ENCODE measurements at places on chromosomes 6 and 20. TPM values are rescaled to one million over a fixed set of nuclear protein-coding genes. Genes with fewer than 3 reads are reported as not detected.

The TCP11 gene
- 0.31 TPM for total RNA-seq

The FGD2 gene
- 2.0 TPM for total RNA-seq

The ID4 gene
- 132 TPM for total RNA-seq

The LRRC73 gene
- total RNA-seq, result 2.7 TPM

The DIDO1 gene
- total RNA-seq, result 43.4 TPM

The MUC22 gene
- total RNA-seq, result not detected

The TBXT gene
- total RNA-seq, result not detected

The MYLK4 gene
- 0.47 TPM for total RNA-seq

DNA sequence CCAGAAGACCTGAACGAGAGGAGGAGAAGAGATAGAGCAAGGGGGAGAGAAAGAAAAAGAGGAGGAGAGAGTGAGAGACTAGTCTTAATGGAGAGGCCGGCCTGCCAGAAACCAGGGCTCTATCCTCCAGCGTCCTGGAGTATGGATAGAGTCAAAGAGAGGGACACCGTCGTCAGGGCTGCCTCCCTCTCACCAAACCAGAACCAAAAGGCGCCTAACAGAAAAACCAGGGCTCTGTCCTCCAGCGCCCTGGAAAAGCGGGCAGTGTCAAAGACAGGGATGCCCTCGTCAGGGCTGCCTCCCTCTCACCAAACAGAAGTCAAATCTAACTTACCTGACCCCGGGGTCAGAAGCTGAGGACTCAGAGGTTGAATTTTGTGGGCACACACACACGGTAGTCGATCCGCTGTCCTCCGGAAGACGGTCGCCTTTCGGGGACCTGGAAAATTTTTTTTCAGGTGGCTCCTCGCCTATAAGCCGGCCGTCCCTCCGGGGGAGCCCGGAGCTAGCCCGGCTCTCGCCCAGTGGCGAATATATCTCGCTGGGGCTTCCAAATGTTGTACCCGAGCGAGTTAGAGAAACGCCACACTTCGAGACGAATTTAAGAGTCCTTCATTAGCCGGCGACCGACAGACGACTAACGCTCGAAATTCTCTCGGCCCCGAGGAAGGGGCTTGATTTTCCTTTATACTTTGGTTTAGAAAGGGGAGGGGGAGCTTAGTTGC, 148.2 kb downstream of the TRIM27 start:
- DNase-seq, result no peak

- DNase-seq, result no peak
Measured at GRCh38 chr20:43379239-43379917, 78.3 kb upstream of the SRSF6 start.

DNA sequence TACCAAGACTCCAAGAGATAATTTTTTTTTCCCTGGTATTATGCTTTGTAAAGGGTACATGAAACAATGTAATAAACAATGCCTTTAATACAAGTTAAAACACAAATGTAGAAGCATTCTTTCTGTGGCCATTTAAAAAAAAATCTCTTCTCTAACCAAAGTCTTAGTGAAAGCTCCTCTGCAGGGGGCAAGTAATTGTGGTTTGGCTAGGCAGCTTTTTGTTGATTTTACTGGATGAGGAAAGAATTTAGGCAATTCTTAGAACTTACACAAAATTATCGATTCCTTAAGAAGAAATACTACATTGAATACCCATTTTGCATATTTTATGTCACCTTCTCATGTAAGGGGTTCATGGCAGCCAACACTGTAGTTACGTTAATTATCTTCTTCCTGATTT, 12.4 kb downstream of the TFB1M start:
- no peak for DNase-seq

GRCh38 chr6:32967151-32968091, 973 bp upstream of the BRD2 start:
- DNase-seq, result no peak

GRCh38 chr20:21559305-21559704, 45.4 kb upstream of the NKX2-2 start:
- no peak for DNase-seq

GRCh38 chr20:15895560-15896084, 677.6 kb downstream of the KIF16B start:
- no peak for DNase-seq

- no peak for DNase-seq
Measured at GRCh38 chr6:1553562-1554083, 56.1 kb upstream of the FOXC1 start.

- DNase-seq, result no peak
Measured at GRCh38 chr6:7249946-7250643, 62.9 kb downstream of the SSR1 start.

DNA sequence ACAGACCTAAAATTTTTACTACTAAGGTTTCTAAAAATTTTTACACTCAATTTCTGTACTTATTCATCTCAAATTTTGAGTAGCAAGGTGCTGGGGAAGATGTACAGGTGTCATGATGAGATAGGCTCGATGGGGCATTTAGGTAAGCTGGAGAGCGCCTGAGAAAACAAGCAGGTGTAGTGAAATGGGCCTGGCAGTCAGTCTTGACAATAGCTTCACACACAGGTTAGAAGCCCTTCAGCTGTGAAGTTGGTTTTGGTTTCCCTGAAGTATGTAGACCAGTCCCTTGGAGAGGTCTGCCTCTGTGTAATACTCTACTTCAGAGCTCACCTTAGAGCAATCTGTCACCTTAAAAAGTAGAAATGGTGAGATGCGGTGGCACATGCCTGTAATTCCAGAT, 144.0 kb upstream of the SCGN start:
- no peak for DNase-seq

- no peak for DNase-seq
Measured at GRCh38 chr6:44558024-44558831, 170.7 kb downstream of the CDC5L start.

DNA sequence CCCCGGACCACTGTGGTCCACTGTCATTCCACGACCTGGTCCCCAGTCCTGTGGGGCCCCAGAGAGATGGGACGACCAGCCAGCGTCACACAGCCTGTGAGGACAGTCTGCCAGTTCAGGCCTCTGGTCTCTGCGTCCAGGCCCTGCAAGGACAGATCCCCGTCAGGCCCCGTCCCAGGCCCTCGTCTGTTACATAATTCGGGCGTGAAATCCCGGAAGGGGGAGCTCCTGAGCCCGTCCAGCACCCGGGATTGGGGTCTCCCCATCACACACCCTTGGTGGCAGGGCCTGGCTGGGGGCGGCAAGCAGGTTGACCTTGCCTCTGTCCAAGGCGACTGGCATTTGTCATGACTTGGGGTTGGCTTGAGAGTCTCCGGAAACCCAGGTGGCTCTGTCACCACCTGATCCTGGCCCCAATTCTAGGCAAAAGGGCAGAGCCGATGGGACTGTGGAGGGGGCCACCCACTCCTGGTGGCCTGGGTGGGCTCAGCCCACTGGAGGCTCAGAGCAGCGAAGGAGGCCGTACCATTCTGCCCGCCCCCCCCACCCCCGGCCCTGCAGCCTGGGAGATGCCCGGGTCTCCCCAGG, 73.8 kb upstream of the GATA5 start:
- DNase-seq, result no peak

DNA sequence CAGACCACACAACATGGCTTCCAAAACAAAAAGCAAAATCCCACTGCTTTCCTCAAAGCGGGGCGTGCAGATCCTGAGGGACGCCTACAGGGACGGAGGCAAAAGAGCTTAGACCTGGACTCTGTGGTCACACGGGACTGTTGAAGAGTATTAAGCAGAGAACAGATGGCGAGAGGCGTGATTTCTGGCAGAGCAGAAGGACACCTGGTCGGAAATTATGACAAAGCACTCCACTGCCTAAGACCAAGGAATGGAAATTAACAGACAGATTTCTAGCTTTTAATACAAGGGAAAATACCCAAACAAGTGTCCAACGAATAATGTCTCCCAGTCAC, 15.4 kb downstream of the CST7 start:
- no peak for DNase-seq

DNA sequence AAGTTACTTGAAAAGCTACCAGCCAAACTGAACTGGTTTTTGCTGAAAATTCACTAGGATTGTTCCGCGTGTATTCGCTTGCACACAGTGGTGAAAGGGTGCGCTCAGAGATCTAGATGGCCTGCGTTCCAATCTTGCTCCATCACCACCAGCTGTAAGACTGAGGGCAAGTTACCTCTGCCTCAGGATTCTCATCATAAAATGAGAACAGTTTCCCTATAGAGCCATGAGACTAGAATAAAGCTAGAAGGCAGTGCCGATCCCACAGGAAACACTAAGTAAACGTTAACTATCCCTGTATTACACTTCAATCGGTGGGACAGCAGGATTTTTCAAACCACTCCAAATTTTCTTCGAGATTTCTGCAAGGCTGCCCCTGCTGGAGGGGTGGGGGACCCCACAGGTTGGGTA, 838 bp downstream of the AHCY start:
- no peak for DNase-seq

GRCh38 chr6:14397518-14397901, 279.9 kb downstream of the CD83 start:
- DNase-seq, result no peak

- DNase-seq, result no peak
Measured at GRCh38 chr6:149820506-149820905, 43.7 kb downstream of the LRP11 start.

Measured in occipital lobe (tissue), 3 donors.